Choroid plexus epithelial cell (primary cell): ENCODE measurements at places on chromosomes 2 and 18.

GRCh38 chr2:123211181-123211580, 813.9 kb upstream of the CNTNAP5 start:
- no peak for DNase-seq

DNA sequence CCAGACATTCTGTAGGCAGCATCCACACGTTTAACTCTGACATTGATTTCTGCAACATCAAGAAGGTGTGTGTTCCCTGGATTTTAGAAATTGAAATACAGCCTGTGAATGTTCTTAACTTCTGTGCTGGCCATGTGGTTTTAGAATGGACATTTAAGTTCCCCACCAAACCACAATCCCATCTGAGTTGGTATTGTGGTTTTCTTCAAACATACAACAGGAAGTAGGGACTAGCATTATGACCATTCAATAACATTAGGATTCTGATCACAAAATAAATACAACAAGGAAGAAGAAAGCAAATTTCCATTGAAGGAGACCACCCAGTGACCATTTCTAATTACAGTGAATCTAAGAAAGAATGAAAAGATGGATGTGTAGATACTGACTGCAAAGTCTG, 51.2 kb downstream of the MAP3K20 start:
- peak; percentile 75 for DNase-seq

GRCh38 chr2:25989154-25989553, 6.9 kb upstream of the KIF3C start:
- DNase-seq, result no peak

DNA sequence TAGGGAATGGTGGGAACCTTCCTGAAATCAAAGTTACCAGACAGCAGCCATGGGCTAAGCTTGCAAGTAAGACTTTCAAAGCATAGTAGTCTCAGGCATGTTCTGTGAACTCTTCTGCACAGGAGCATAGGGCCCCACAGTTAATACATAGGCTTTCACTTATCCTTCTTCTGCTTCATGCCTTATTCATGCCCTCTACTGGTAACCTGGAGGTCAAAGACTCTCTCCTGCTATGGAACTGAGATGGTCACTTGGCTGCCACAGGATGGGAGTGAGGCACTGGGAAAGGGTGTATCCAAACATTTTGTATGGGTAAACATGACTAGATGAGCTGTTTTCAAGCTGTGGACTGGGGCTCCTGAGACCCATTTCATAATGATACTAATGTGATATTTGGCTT, 49.1 kb upstream of the ZNF638 start:
- peak; percentile 3 for DNase-seq

DNA sequence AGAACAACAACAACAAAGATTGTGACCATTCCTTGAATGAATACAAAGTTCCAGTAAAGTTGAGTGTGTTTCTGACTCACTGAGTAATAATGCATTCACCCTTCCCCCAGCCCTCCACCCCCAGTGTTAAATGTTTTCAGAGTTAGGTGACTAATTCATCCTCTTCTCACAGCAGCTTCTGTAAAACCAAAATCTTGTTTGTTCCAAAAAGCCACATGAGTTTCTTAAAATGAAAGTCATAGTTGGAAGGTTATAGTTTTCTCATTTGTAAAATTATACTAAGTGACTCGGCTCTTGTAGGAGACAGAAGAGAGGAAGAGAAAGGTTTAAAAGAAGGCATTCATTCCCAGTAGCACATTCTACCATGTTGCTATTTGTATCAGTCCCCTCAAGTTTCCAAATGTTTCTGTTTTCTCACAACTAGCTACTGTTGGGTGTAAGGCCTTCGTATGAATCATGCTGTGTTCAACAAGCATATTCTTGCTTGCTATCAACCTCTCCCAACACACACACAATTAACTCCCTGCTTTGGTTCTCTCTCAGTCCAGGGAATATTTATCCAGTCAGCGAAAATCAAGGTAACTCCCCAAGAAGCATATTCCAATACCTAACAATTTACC, 75.3 kb downstream of the MBD2 start:
- DNase-seq, result peak; percentile 95

- DNase-seq, result no peak
Measured at GRCh38 chr2:105103481-105103880, 65.6 kb downstream of the MRPS9 start.

DNA sequence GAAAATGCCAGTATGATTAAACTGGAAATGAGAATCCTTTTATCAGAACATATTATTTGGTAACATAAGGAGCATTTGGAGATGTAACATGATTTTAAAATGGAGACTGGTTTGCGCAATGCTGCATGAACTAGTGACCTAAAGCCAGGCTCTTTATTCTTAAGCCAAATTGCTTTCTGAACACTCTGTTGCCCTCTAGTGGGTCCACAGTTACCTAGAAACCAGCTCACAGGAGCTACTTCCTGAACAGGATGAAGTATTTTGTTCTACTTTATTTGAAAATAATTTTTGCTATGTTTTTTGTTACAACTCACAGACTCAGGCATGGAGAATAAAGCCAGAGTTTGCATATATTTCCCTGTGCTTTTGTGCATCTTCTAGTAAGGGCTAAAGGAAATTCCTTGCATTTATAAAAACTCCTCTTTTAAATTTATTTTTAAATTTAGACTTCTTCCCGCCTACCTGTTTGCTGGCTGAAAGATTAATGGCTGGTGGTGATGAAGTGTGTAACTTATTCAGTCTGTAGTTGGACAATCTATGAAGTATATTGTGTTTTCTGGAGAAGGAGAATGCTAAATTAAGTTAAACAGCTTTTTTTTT, 146.7 kb downstream of the PARD3B start:
- peak; percentile 98 for DNase-seq

GRCh38 chr2:11320698-11321492, 23.5 kb downstream of the ROCK2 start:
- peak; percentile 14 for DNase-seq

DNA sequence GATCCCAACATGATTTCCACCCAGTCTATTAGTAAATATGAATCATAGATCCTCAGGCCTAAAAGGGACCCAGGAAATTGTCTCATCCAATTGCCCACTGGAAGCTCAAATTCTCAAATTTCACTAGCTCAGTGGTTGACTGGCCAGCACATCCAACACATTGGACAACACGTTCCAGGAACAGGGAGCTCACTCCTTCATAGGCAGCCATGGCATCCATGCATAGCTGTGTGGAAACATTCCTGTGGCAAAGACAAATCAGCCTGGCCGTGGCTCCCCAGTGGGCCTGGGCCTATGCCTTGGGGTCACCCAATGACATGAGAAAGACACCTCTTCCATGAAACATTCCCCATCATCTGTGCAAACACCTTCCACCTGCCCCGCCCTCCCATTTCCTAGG, 261.1 kb downstream of the ANAPC1 start:
- peak; percentile 50 for DNase-seq

DNA sequence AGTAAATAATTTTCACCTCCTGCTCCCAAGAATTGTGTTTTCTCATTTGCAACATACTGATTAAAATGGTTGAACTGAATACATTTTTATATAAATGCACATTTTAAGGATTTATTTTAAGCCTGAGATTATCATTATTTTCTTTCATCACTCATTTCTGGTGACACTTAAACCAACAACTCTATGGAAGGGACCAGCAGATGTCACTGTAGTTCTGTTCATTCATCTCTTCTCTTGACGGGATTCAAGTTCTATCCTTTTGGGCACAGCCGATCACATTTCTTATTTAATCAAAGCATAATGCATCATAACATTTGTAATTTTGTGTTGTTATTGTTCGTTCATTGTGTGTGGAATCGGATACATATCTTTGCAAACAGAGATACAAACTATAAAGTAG, 417.9 kb downstream of the HRH4 start:
- DNase-seq, result peak; percentile 72

GRCh38 chr2:43083710-43084698, 142.4 kb downstream of the ZFP36L2 start:
- DNase-seq, result no peak

- DNase-seq, result no peak
Measured at GRCh38 chr2:148932536-148932935, 57.5 kb downstream of the KIF5C start.

GRCh38 chr2:64837116-64837731, 152.0 kb upstream of the SLC1A4 start:
- DNase-seq, result no peak

DNA sequence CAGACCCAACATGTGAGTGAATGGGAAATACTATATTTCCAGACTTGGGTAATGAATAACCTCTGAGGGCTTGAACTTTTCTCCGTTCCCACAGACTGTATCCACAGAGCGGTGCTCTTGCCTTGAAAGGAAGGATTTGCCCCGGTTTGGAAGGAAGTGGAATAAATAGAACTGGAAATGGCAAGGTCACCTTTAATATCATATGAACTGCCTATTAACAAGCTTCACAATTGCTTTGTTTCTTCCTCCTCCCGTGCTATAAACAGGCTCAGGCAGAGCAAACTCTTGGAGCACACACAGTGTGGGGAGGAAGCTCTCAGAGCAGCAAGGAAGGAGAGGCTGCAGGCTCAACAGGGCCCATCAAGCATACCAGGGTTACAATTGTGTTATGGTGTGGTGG, 28.5 kb upstream of the DARS1 start:
- no peak for DNase-seq

DNA sequence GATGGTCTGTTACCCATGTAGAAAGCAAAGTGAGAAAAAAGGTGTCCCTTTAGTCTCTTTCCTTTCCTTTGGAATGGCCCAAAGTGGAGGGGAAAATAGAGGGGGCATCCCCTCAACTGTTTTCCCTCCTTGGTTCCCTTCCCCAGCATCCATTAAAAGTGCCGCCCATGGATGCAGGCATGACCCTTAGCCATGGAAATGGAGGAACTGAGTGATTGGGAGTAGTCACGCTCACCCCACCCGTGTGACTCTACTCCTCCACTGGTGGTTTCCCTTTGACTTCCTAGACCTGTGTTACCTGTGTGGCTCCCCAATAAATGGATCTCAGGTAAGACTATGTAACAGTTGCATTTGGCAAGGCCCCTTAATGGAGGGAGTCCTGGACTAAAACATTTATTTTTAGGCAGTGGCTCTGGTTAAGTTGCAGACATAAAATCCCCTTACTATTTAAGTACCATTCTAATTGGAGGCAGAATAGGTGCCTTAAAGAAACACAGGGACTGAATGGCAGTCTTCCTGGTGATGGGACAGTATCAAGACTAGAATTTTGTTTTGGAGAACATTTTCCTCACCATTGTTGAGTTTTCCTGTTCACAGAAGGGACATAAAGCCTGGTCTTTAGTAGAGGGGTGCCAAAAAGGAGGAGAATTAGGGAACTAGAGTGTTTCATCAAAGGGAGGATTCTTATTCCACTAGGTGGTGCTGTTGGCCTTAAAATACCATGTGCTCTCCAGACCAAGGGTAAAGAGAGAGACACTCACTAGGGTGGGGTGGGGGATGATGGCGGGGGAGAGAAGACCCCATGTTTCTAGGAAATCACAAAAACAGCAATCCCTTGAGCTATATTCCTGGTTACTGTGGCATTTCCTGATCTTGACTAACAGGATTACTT, 25.7 kb upstream of the PLA2R1 start:
- DNase-seq, result peak; percentile 33

DNA sequence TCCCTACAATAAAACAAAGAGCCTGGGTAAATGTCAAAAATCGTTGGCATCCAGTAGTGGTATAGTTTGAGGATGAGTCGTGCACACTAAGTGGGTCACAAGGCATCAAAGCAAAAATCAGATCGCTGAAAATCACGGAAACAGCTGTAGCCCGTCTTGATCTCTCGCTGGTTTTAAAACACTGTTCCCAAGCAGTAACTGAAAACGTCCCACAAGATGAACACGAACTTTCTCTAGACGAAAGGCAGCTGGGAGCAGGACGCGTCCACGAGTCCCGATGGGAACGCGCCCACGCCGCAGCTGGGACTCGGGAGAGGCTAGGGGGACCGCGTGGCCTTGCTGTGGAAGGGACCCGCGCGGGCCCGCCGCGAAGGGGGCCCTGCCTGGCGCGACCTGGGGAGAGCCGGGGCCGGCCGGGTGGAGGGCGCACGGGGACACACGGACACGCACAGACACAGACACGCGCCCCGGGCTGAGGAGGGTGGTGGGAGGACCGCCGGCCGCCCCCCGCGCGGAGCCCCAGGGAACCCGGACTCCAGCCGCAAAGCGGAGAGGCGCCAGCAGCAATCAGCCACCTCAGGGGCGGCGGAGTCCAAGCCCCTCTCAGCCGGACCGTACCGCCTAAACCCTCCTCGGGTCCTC, 651 bp downstream of the STK17B start:
- DNase-seq, result peak; percentile 69

- no peak for DNase-seq
Measured at GRCh38 chr2:150156415-150156814, 331.1 kb downstream of the RND3 start.

DNA sequence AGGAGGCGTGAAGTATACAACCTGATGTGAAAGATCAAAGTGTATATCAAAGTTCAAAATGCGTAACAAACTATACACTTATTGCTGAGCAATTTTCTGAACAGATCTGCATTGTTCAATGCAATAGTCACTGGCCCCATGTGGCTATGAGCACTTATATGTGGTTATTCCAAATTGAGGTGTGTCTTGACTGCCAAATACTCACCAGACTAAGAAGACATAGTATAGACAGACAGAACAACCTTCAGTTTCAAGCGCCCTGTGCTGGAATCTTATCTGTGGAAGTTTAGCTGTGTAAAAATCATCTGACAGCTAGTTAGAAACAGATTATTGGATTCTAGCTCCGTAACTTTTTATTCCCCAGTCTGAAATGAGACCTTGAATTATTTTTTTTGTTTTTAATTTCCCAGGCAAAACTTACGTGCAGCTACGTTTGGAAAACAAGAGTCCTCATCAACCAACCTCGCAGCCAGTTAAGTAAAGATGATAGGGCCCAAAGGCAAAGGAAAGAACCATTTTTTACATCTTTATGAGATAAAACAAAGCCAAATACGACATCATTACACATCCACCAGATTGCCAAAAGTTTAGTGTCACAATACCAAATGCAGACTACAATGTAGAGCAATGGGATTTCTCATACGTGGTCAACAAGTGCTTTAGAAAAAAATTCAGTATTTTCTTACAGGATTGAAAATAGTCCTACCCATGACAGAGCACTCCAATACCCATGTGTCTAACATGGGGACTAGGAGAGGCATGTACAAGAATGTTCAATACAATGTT, 37.2 kb downstream of the MBOAT2 start:
- DNase-seq, result peak; percentile 48

DNA sequence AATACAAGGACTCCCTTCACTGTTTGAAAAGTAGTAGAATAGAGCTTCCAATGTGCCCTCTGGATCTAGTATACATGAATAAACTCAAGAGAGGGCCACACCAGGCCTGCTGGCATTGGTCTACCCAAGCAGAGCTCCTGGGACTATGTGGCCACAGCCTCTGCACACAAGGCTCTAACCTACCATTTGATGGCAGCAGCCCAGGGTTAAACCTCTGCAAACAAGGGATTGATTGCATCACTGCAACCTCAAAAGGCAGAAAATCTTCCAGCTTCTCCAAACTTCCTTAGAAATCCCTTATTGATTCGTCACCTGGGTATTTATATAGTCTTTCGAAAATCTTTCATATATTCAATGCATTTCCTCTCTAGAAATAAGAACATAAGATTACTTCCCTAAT, 147.6 kb upstream of the SETBP1 start:
- no peak for DNase-seq

- no peak for DNase-seq
Measured at GRCh38 chr2:222671259-222672067, at the start of gene MOGAT1. Gene MOGAT1 (plus strand): TSS chr2:222671658. CDS start chr2:222671786, 128 bp downstream.
